ENCODE measurements at places on chromosomes 7 and 10.

GRCh38 chr7:128082431-128082830 is 51.2 kb upstream of the LRRC4 start:
- no peak for DNase-seq

GRCh38 chr10:58951746-58952145 is 224.7 kb upstream of the PHYHIPL start:
- no peak for DNase-seq

- DNase-seq, result no peak
Measured at GRCh38 chr7:83394776-83395175, 232.1 kb upstream of the PCLO start.

GRCh38 chr10:60570896-60571295 is 181.2 kb upstream of the ANK3 start:
- no peak for DNase-seq

GRCh38 chr7:68776326-68776725 is 821.9 kb upstream of the AUTS2 start:
- no peak for DNase-seq

- DNase-seq, result no peak
Measured at GRCh38 chr7:28155019-28155660, 25.5 kb downstream of the JAZF1 start.

GRCh38 chr10:116891208-116891607 is 41.9 kb downstream of the ENO4 start:
- no peak for DNase-seq

DNA sequence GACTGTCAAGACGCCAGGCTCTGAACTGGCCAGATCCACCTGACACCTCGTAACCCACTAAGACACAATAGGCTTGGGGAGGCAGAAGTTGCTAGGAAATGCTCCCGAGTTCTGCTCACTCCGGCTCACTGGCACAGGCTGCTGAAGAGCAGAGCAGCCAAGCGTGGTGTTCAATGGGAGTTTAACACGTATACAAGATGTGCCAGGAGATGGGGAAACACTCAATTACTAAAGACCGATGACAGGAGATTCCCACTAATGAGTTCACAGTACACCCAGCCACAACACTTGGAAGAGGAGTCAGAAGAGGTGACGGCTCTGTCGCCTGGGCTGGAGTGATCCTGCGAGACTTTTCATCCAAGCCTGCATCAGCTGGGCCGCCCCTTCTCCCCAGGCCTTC is 303.4 kb downstream of the GFRA1 start:
- no peak for DNase-seq

GRCh38 chr7:22019931-22020330 is 74.2 kb upstream of the CDCA7L start:
- no peak for DNase-seq

DNA sequence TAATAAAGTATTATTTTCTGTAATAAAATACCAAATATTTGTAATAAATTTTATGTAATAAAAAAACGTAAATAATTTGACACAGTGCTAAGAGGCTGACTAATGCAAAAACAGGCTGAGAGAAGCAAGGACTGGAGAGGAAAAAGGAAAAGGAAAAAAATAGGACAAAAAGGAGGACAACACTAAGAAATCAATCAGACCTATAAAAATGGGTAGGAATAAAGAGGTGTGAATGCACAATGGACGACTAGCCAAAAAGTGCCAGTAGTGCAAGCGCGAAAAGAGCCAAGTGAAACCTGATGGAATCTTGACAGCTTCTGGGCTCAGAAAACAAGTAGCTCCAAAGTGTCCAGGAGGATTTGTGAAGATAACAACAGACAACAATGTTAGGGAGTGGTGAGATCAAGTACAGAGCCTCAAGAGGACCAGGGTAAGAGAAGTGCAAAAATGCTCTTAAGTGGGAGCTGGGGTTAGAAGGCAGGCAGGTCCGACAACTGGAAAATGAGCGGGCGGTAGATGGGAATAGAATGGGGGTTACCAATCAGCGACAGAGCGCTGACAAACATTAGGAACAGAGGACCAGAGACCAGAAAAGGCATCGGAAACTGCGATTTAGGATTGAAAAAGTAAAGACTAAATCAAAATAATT is 1.2 kb downstream of the BRAF start:
- no peak for DNase-seq

DNA sequence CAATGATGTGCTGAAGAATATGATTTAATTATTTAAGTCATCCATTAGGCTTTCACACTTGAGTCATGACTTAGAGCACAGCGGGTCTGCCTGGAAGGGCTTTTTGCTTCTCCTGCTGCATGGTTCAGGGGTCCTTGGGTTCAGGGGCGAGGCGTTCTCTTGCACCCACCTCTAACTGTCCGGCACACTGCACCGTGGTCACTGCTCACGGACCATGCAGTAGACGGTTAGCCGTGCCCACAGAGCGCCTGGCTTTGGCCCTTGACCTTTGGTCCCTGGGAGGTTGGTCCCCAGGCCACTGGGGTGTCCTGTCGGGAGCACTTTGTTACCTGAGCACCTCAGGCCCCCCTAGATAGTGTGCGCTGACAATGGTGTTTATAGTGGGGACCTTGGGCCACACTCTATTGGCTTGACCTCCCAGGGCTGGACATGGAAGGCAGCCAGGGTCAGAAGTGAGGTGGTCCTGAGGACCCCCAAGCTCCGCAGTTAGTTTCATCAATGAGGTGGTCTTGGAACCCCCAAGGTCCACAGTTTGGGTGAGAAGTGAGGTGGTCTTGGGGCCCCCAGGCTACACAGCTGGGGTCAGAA is 110.6 kb downstream of the ACTR3B start:
- DNase-seq, result no peak

DNA sequence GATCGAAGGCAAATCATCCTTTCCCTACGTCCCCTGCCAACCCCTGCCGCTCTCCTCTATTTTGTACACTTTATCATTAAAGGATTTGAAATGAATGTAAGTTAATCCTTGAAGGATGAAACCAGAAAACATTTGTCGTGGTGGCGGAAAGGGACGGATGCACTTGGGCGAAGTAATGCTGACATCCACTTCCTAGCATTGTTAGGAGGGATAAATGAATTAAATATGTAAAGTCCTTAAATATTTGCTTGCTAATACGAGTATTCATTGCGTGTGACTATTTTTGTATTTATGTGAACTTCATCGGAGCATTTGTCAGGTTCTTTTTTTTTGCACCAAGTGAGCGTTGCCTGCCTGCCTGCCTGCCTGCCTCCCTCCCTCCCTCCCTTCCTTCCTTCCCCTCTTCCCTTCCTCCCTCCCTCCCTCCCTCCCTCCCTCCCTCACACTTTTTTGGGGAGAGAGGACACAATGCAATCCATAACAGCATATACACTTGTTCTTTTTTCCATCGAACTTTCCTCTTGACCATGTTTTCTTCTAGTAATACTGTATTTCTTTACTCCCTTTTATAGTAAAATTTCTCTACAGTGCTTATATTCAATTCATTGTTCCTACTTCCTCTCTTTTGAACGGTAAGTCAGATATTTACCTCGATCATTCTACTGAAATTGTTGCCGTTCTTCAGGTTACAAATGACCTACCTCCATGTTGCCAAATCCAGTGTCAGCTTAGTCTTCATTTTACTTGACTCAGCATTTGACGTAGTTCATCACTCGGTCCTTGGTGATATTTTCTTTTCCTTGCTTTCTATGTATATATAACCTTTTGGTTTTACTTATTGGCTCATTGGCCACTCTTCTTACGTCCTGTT is 831 bp downstream of the CCDC7 start:
- DNase-seq, result no peak

DNA sequence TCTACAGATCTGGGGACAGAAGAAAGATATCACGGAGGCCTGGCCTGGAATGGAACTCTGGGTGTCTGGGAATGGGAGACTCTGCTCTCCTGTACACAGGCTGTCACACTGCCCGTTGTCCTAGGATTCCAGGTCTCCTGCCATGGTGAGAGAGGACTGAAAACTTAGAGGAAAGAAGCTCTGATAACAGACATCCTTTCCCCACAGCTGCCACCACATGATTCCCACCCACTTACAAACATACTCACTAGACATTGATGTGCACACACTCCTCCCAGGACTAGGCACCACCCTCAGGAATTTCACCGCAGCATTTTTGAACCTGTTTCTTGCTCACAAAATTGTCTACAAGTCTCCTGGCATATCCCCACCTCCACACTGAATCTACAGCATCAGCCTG is 5.7 kb downstream of the ZNF92 start:
- no peak for DNase-seq

DNA sequence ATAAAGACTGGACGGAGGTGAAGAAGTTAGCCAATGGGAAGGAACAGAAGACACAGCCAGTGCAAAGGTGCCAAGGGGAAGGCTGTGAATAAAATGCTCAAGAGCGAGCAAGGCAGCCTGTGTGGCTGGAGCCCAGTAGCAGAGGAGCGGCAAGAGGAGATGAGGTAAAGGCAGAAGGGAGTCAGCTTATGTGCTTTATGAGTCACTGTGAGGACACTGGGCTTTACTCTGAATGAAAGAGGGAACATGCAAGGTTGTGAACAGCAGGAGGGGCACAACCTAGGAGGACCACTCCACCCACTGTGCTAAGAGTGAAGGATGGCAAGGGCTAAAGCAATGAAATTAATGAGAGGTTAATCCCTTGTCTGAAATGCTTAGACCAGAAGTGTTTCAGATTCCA is 129.0 kb upstream of the ODAD2 start:
- DNase-seq, result no peak

DNA sequence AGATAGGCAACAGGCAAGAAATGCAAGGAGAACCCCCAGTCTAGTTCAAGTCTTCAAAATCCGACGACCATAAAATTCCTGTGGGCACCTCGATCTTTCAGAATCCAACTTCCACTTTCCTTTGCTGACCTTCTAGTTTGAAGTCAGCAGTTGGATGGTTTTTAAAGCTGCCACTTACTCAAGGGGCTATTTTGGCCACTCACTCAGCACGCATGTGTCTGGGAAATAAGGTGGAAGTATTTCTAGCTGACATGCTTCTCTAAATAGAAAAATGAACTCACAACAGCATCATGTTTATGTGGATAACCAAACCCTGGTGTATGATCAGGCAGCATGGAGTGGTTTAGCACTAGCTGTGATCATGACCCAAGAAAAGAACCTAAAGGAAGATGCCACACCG is at the start of gene NRAP:
Gene NRAP, minus strand, starts transcription at position 134 of the 400 bp plus-strand sequence. CDS start 159 bp downstream, outside the sequence.
- DNase-seq, result no peak

DNA sequence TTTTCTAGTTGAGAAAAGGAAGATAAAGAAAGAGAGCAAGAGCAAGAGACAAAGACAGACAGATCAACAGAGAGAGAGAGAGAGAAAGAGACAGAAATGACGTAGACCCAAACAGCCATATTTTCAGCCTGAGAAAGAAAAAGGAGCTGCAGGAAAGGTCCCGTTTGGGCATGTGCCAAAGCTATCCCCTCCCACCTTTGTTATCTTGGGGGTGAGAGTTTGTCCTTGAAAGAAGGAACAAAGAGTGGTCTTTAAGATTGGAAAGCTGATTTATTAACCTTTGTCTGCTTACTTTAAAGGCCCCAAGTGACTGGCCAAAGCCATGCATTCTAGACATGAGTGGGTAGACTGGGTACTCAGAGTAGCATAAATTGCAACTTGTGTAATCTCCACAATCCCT is 98.2 kb downstream of the AOAH start:
- no peak for DNase-seq

GRCh38 chr10:99325281-99325680 is 3.9 kb upstream of the CNNM1 start:
- no peak for DNase-seq

DNA sequence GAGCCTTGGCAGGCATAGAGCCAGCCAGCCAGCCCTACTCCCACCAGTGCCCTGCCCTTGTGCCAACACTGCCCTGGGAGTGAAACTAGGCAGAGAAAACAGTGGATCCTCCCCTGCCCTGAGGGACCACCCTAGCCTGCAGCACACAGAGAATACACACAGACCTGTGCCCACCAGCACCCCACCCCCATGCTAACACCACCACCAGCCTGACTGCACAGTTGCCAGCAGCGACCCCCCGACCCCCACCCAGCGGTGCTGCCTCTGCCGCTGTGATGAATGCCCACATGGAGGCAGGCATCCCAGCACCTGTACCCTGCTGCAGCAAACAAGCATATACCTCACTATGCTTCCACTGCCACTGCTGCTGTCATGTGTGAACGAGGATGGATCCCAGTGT is 9.4 kb upstream of the MIOS start:
- no peak for DNase-seq

DNA sequence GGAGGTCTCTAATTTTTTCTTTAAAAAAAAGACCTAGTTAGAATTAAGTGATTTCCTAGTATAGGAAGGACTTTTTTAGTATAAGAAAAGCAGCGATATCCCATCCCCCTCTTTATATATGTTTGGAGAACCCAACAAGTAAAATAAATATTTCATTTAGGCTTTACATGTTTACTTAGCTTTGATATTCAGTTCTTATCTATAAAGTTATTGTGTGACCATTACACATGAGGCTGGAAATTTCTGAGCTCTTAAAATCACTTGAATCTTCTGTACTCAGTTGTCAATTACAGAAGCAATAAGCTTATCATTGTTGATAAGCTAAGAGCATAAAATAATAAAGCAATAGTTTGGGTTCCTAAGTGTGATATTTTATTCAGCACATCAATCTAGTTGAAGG is 89.7 kb downstream of the AASS start:
- no peak for DNase-seq

DNA sequence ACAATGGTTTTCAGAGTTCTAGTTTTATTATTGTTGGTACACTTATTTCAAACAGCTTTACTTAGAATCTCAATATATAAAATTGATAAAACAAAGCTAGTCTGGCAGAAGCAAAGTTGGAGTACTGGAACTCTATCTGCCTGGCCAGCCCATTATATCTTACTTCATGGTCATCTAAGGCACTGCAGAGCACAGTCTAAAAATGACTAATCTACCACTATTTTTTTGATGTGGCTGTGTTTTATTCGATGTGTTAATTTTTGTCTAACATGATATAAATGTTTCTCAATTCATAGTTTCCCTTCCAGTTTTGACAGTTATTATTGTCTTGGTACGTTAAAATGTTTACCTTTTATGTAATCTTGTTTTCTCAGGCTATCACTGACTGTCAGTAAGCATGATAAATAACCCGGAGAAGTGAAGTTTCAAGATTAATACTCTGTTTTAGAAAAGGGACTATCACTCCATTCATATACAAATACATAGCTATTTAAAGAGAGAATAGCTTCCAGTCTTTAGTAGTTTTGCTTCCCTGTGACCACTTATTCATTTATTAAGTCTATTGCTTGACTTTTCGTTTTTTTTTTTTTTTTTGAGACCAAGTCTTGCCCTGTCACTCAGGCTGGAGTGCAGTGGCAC is 60.6 kb upstream of the CSTF2T start:
- DNase-seq, result no peak

- DNase-seq, result no peak
Measured at GRCh38 chr7:142153400-142153799, 41.9 kb downstream of the MGAM2 start.

GRCh38 chr7:85061456-85061855 is 125.4 kb downstream of the SEMA3D start:
- DNase-seq, result no peak

GRCh38 chr7:152520861-152521302 is 85.1 kb upstream of the KMT2C start:
- DNase-seq, result no peak

Data from iPS DF 19.7 (cell line).